AG04450 (cell line): ENCODE measurements at places on chromosomes 5 and 9.

DNA sequence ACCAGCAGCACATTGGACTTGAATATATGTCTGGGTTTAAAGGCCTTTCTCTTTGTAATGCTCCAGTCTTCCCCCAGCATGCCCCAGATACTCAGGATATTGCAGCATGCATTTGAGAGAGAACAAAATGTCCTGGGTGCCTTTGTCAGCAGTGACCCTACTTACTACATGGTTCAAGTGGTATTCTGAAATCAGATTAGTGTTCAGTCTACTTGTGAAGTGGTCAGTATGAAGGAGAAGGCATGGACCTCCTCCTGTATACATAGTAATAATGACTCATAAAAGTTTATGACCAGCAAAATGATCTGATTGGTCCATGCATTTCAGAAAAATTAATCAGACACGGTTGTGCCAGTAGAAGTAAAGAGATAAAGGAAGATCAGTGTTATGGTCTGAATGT is 25.4 kb downstream of the GPR21 start:
- no peak for DNase-seq

DNA sequence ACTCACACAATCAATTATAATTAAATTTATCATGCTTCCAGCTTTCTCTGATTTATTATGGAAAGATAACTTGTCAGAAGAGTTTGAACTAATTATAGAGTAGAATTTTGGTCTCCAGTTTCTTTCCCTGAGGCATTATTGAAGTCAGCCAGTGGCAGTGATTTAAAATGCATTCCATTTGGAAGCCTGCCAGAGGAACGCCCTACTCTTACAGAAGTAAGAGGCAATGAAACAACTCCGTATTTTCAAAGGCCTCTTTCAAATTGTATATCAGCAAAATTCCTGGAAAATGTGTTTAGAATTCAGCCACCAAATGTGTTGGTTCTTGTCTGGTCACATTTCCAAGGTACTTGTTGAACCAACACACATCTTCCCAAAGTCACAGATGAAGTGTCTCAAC is 640.9 kb downstream of the SEMA5A start:
- no peak for DNase-seq

DNA sequence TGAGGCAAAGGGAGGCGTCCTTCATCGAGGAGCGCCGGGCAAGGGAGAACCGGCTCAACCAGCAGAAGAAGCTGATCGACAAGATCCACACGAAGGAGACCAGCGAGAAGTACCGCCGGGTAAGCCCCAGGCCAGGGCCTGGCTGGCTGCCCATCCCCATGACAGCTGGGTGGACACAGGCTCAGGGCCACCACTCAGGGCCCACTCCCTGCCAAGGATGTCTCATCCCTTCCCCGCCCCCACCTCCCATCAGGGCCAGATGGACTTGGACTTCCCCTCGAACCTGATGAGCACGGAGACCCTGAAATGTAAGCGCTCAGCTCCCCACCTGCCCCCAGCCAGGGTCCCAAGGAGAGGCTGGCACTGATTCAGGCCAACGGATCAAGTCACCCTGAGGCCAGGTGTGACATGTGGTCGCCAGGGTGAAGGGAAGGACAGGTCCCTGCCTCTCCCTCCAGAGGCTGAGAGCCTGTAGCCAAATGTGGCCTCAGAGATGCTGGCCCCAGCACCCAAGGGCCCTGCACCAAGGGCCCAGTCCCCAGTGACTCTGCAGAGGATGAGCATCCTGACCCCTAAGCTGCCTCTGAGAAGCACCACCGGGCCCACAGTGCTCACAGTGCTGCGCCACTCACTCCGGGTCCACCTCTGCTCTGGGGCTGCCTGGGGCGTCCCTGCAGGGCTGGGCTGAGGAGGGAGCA is 3.1 kb upstream of the RABL6 start:
- no peak for DNase-seq

DNA sequence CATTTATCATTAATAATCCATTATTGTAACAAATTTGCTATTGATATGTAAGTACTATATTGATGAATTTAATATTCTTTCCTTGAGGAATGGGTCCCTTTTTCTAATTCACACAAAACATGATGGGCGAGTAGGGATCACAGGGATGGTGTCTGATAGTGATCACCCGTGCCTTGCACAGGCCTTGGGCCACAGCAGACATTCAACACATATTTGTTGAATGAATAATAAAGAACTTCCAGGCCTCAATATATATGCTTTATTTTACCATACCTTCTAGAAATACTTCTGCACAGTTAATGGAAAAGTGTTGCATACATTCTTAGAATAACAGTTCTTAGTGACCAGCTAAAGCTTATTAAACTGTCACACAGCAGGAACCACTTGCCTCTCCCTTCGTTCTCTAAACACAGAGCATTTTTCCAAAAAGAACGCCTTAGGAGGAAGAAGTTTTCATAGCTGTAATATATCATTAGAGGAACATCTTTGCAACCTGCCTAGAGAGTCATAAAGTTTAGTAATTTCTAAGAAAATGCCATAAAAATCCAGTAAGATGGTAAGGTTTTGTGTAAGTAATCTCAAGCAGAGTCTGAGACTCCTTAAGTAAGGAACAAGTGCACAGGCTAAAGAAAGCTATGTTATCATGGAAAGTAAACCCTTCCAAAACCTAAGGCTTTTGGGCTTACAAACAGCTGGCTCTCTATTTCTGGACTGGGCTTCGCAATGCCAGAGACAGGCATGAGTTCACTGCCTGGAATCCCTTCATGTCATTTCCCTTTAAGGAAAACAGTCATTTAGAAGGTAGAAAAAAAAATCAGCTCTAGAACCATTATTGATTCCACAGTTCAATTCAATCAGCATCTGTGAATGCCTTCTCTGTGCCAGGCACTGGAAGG is 17.7 kb downstream of the TTLL11 start:
- no peak for DNase-seq
